ENCODE measurements at places on chromosomes 2 and 18. TPM values are rescaled to one million over a fixed set of nuclear protein-coding genes. Genes with fewer than 3 reads are reported as not detected.

- no peak for DNase-seq
- no peaks in the 10 kb centered on the region for H3K4me1 ChIP-seq
- no peak overlapping the region for H3K4me3 ChIP-seq
- H3K27me3 ChIP-seq = no peaks in the 10 kb centered on the region
- no peak overlapping the region for H3K27ac ChIP-seq
These were observed 15.5 kb downstream of the FAM178B start for GRCh38 chr2:96970910-96971309.

Gene TLX2
- not detected for total RNA-seq

- no peak overlapping the region for H3K4me3 ChIP-seq
- no peaks in the 10 kb centered on the region for H3K36me3 ChIP-seq
- no peaks in the 10 kb centered on the region for H3K27me3 ChIP-seq
- peaks cover 31% of the 10 kb centered on the region for H3K4me1 ChIP-seq
- no peak for DNase-seq
These were observed 162.6 kb downstream of the FMNL2 start for GRCh38 chr2:152497481-152498052.

GRCh38 chr18:40532046-40532445 is 1423.0 kb upstream of the PIK3C3 start:
- H3K4me3 ChIP-seq = no peak overlapping the region
- H3K27ac ChIP-seq = no peak overlapping the region
- no peaks in the 10 kb centered on the region for H3K27me3 ChIP-seq
- H3K36me3 ChIP-seq = no peaks in the 10 kb centered on the region

Gene HAAO
- 25.3 TPM for total RNA-seq

DNA sequence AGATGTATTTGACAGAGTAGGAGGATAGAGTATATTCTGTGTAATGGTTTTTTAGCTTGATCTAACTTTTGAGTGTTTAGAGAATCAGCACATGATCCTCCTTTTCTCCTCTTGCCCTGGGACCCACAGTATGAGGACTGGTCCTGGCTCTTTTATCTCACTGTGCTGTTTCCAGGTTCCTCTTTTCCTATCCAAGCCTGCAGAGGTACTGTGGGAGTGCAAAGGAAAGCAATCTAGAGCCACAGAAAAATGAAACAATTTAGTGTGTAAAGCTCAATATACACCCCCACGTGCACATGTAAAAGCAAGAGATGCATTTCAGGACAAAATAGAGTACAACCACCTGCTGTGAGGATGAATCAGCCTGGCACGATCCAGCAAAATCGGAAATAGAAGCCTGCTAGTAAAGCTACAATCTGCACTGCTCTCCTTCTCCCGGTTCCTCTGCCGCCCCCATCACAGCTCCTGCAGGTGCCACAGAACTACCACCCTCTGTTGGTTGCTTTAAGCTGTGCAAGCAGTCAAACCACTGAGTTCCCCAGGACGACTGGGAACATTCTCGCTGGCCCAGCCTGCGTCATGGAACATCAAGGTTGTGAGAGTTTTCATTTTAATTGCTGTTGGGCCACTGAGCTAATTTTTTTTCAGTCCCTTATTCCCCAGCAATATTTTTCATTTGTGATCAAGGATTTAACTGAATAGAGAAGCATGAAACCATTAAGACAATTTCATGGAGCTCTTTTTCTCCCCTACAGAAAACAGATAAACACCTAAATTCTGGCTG is 47.8 kb upstream of the MAPRE3 start:
- H3K27me3 ChIP-seq = no peaks in the 10 kb centered on the region
- no peaks in the 10 kb centered on the region for H3K36me3 ChIP-seq
- H3K27ac ChIP-seq = no peak overlapping the region

Measured in thoracic aorta (tissue), 2 donors.